ENCODE measurements at places on chromosomes 6 and 20.

DNA sequence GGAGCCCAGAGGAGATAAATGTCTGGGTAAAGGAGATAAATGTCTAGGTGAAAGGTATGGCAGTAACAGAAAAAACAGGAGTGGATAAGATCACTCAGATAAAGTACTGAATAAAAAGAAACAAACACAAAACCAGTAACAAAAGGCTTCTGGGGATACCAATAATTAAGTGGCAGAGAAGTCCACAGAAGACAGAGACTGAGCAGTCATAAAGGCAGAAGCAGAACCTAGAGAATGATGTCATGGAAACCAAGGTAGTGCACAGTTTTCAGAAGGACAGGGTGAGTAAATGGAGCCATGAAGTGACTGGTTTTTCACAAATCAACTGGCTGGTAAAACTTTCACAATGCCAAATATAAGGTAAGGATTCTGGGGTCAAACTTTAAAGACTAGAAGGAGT lies 80.9 kb upstream of the PLN start:
- no peak for DNase-seq

- DNase-seq: no peak
Measured at GRCh38 chr6:30565772-30566171, 5.5 kb upstream of the ABCF1 start.

- peak; percentile 63 for DNase-seq
Measured at GRCh38 chr6:31079656-31080261, 32.6 kb downstream of the C6orf15 start.

GRCh38 chr6:99712519-99712918 lies 105.9 kb downstream of the PRDM13 start:
- DNase-seq: no peak

GRCh38 chr20:61353261-61354000 lies 101.4 kb downstream of the CDH4 start:
- DNase-seq: no peak

DNA sequence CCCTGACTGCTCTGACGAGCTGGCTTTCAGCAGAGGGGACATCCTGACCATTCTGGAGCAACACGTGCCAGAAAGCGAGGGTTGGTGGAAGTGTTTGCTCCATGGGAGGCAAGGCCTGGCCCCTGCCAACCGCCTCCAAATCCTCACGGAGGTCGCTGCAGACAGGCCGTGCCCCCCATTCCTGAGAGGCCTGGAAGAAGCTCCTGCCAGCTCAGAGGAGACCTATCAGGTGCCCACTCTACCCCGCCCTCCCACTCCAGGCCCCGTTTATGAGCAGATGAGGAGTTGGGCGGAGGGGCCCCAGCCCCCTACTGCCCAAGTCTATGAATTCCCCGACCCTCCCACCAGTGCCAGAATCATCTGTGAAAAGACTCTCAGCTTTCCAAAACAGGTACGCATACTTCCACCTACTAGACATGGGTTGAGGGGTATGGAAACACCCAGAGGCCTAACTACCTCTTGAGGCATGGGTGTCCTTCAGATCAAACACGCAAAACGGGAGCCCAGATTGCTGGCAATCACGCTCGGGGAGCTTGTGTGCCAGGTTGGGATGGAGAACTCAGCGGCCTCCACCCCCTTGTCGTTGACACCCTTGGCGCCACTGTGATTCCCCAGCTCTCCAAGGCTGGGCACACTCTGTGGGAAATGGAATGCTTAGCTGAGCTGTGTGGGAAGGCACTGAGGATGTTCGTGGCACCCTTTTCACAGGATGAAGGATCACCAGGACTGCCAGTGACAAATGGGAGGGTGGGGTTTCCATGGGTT lies 25.3 kb downstream of the CASS4 start:
- DNase-seq: no peak

- DNase-seq: no peak
Measured at GRCh38 chr6:44131892-44132291, 4.5 kb downstream of the TMEM63B start.

DNA sequence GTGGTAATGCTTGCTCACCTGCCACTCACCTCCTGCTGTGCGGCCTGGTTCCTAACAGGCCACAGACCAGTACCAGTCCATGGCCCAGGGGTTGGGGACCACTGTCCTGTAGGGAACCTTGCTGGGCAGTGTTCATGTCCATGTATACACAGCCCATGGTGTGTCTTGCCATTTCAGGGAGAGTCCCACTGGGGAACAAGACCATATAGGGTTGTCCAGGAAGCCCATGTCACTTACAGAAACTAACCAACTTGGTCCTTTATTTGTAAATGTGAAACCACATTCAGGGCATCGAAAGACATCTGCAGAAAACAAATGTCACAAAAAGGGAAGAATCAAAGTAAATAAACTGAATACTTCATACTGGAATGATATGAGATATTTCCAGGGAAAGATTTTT lies 179.1 kb downstream of the NFATC2 start:
- DNase-seq: no peak

Measured in NCI-H1694 (cell line).